ENCODE measurements at places on chromosomes 4 and X.

- no peak for DNase-seq
Measured at GRCh38 chr4:6498511-6499237, 26.3 kb upstream of the PPP2R2C start.

- DNase-seq: no peak
Measured at GRCh38 chrX:153763298-153763932, 634 bp upstream of the PLXNB3 start.

GRCh38 chr4:56276547-56276946, 110.7 kb downstream of the AASDH start:
- no peak for DNase-seq

GRCh38 chr4:38659346-38659745, 4.7 kb upstream of the KLF3 start:
- no peak for DNase-seq

- DNase-seq: no peak
Measured at GRCh38 chr4:151581570-151581969, 172.6 kb downstream of the FHIP1A start.

- no peak for DNase-seq
Measured at GRCh38 chrX:27998666-27999065, 17.4 kb upstream of the DCAF8L1 start.

DNA sequence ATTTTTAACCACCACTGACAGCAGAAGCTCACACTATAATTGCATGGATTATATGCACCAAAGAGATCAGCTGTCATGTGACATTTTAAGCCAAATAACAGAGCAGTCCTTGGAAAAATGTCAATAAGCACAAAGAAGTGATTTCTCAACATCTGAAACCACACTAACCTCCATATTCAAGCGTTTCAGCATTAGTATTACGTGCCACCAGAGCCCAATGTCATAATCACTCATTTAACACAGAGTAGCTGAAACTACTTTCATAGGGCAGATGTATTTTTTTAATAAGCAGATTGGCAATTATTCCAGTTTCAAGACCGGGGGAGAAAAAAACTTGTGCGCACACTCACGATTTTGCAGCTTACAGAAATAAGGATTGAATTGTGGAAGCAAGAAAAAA, 76.6 kb downstream of the SH3KBP1 start:
- DNase-seq: no peak

DNA sequence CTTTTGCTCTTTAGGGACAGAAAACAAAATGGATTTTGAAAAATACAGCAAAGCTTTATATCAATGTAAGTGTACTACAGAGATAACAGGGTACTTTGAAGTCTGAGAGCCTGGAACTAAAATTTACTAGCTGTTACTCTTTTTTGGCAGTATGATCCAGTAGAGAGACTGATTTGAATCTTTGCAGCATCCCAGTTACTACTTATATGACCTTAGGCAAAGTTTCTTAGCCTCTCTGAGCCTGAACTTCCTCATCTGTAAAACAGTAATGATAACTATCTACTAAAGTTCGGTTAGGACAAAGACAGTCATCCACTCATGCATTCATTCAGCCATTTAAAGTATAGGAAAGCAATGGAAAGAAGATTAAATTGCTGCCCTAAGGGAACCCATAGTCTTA, 10.1 kb downstream of the BRWD3 start:
- no peak for DNase-seq
